ENCODE measurements at places on chromosomes 1 and 21. TPM values are rescaled to one million over a fixed set of nuclear protein-coding genes. Genes with fewer than 3 reads are reported as not detected.

GRCh38 chr1:58465825-58466629 is 80.5 kb downstream of the OMA1 start:
- ATAC-seq = no peak

DNA sequence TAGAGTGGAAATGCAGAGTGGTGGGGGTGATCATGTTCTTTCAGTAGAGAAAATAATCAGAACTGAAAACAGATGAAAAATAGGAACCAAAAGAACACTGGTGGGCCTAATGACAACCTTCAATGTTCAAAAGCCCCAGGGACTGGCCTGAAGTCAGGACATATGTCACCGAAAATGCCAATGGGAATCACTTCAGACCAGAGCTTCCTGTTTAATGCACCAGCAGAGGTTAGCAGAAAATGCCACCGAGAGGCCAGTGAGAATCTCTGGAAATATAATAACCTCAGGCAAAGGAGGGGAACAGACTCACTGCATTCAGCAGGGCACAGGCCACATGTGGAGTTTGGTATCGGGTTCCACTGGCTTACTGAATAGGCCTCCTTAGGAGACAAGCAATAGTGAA is 15.9 kb upstream of the CD58 start:
- ATAC-seq = peak; percentile 40

Gene JAK1
- total RNA-seq = 142 TPM

Gene CCDC27
- total RNA-seq = not detected

DNA sequence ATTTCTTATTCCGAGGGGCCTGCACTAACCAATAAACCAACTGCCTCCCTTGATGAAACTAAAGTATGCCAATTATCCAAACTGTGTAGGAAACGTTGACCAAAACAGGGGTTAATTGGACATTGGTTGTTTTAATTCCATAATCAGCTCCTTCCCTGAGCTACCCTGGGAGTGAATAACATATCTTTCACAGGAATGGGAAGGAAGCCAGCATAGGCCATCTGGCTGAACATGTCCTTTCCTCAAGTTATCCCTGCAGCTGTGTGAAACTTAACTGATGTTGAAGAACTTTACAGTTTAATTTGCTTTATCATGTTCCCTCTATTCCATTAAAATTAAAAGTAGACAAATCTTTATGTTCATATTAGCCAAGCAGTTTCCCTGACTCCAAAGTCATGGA is 75.4 kb downstream of the NRIP1 start:
- no peak for ATAC-seq

DNA sequence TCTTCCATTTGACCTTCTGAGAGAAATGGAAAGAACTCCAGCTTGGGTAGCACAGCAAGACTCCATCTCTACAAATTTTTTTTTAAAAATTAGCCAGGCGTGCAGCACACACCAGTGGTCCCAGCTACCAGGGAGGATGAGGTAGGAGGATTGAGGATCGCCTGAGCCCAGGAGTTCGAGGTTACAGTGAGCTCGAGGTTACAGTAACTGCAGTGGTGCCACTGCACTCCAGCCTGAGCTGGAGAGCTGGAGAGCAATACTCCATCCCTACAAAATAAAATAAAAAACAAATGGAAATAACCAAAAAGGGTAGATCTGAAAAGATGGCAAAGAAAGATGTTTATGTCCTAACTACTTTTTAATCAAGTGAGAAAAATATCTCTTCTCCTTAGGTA is 14.5 kb downstream of the POGZ start:
- ATAC-seq = no peak

DNA sequence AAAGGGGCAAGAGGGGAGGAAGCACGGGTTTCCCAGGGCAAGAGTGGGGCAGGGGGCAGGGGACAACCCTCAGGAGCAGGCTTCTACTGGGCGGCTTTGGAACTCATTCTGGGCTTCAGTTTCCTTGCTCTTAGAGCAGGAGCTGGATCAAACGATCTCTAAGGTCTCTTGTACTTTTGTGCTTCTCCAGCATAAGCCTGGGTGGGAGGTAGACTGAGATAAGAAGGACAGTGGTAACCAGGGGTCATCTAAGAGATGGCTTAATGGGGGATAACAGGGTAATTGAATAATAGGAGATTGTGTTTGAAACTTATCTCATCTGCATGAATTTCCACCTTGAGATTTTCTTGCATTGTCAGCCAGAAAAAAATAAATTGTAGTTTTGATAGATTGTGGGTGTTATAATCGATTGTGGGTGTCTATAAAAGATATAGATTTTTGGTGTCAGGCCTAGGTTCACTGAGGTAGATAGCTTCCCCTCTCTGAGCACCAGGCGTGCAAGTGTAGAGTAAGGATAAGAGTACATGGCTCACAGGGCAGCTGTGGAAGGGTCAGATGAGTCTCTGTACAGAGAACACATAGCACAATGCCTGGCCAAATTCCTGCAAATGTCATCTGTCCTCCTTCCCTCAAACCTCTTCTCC is 68.0 kb downstream of the CD58 start:
- no peak for ATAC-seq

DNA sequence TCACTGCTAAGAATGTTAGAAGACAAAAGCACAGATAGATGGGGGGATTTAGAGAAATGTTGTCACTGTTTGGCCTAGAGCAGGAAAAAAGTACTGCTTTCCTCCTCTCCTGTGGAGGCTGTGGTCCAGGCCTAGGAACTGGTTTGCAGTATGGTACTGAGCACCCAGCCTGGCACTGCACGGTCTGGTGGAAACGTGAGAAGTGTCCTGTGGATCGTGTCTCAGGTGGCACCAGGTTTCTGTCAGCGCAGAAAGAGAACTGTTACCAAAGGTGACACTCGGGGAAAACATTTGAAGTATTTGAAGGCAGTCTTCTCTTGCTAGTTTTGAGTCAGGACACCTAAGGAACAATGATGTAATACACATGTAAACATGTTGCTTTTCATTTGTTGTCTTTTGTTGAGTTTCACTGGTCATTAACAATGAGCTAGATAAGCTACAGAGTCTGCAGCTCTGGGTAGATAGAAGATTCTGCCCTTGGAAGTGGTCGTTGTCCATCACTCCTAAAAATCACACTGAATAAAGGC is 63.0 kb downstream of the B3GALNT2 start:
- ATAC-seq = no peak

Gene S100A9
- total RNA-seq = 0.66 TPM

Gene PRRX1
- total RNA-seq = not detected

Gene ESPN
- total RNA-seq = 3.5 TPM

- no peak for ATAC-seq
Observed at GRCh38 chr21:44946254-44947041, 6.6 kb downstream of the SLX9 start.

GRCh38 chr1:176994931-176995596 is 169.4 kb downstream of the ASTN1 start:
- ATAC-seq = no peak

DNA sequence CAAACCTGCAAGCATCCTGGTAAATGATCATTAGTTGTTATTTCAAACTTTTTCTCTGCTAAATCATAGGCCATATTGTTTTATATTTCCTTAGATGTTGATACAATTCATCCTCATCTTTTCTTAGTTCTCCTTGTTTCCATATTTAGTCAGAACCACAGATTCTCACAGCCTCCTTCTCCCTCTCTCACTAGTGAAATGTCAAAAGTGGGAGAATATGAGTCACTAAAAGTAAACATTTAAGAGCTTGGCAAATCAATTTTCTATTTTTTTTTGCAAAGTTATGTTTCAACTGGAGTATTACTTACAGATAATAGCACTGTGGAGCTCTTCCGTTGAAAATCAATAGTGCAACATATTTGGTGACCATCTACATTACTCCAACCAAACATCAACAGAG is 308.8 kb downstream of the COL11A1 start:
- no peak for ATAC-seq

- ATAC-seq = no peak
Observed at GRCh38 chr1:201585093-201585483, 46.2 kb downstream of the NAV1 start.

DNA sequence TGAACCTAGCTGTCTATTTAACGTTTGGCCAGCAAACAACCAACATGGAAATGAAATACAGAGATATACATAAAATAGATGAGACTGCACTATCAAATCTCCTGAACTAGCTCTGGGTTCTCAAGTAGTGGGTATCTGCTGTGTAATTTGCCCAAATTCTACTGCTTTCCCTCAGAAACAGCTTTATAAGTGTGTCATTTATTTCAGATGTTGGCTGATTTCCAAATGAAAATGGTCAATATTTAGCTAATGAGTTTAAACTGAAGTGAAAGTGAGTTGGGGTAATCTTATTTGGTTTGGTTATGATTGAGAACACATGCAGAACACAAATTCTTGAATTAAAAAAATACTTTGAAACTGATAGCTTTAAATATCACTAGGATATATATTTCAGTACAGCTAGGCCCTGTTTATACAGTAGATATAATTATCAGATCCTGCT is 601.7 kb upstream of the CXADR start:
- ATAC-seq = no peak

DNA sequence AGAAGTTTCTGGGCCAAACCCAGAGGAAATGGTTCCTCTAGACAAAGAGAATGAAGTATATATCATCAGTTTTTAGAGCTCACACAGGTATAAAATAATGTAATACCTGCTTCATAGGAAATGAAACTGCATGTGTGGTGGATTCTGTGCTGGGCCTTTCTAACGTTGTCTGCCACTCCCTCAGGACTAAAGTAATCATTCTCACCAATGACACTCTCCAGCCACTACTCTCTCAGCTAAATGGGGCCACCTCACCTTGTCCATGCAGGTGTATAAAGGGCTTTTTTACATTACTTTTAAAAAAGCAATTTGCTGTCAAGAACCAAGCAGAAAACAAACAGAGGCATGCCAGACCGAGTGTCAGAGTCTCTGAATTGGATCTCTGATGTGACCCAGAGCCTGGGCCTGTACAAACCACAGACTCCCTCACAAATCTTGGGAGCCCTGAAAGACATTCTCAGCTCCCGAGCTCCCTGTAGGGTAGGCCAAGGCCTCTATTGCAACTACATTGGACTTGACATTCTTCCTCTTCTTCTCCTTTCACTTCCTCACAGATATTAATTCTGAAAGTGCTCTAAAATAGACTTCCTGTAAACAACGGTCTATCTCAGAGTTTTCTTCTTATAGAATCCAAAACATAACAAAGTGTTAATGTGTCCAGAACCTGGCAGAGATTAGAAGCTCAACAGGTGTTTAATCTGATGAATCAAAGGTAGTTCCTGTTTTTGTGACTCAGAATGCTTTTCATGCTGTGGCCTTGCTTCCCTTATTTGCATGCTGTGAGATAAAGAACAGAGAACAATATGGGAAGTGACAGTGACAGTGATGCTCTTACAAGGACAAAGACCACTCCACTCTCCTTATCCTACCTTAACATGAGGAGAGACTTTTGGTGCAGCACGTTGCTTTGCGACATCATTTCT is 8.6 kb downstream of the AIM2 start:
- ATAC-seq = peak; percentile 71

DNA sequence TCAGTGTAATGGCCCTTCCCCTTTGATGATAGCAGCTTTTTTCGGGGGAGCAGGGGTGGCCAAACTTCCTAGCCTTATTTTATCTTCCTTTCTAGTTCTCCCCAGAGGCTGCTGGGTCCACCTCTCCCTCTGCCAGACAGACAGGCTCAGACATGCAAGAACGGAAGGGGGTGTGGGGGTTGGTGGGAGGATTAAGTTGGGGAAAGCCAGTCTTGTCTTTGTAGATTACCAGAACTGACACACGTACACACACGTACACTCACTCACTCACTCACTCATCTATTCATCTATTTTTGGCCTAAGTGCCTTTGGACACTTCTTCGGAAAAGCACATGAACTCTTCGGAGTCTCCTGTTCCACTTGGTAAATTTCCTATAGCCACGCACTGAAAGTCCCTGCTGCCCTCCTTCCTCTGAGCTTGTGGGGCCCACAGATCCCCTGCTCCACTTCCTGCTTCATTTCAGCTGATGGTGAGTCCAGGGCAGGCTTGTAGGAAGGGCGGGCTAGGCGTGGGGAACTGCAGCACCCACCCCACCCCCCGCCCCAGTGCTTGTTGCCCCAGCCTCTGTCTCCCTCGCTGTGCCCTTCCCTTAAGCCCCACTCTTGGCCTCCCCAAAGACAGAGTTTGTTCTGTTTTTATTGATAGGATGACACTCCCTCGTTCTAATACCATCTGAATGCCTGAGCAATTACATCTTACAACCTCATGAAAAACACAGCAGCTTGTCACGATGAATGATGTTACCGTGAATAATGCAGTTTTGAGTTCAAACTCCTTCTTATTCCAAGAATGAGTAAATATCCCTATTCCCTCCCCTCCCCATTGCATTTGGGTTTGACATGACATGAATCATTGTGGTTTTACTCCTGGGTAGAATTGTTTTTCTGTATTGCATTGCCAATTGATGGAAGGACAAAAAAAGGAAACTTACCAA is 60.7 kb upstream of the ATP5PO start:
- peak; percentile 61 for ATAC-seq

GRCh38 chr1:235941876-235942624 is 75.3 kb upstream of the LYST start:
- ATAC-seq = no peak

- peak; percentile 84 for ATAC-seq
Observed at GRCh38 chr1:225881081-225881958, 860 bp downstream of the TMEM63A start.

DNA sequence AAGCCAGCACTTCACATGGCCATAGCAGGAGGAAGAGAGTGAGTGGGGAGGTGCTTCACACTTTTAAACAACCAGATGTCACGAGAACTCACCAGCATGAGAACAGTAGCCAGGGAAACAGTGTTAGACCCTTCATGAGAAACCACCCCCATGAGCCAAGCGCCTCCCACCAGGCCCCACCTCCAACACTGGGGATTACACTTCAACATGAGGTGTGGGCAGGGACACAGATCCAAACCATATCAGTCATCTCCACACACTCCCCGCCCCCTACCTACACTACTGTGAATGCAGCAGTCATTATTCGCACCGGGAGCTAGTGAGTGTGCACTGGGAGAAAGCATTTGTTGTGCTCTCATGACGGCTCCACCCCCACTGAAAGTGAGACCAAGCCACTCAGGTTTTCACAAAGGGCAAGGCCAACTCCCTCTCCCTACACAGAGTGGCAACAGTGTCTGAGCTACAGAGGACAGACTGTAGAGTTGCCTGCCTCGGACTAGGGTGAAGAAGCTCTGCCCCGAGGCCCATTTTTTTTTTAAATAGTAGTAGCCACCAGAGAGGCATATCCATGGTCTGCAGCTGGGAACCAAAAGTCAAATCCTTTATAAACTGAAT is 125.6 kb downstream of the BARHL2 start:
- no peak for ATAC-seq

GRCh38 chr1:195714248-195714647 is 894.0 kb downstream of the KCNT2 start:
- no peak for ATAC-seq

All from activated T-helper 17 cell treated with anti-CD3 and anti-CD28 coated beads, Interleukin-2, amount 50 U/mL, for 72 hours (primary cell).